ENCODE measurements at places on chromosomes 2 and 18.

- no peak for DNase-seq
Observed at GRCh38 chr18:73940721-73941120, 206.9 kb downstream of the FBXO15 start.

- DNase-seq = peak; percentile 48
Observed at GRCh38 chr18:48675352-48675761, 136.5 kb downstream of the CTIF start.

DNA sequence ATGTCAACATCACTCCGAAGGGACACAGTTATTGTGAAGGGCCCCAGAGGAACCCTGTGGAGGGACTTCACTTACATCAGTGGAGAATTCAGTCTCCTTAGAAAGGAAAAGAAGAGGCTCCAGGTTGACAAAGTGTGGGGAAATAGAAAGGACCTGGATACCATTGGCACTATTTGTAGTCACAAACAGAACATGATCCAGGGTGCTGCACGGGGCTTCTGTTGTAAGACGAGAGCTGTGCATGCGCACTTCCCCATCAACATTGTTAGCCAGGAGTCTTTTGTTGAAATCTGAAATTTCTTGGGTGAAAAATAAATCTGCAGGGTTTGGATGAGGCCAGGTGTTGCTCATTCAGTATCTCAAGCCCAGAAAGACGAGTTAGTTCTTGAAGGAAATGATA is 2.4 kb upstream of the ALPK2 start:
- no peak for DNase-seq

DNA sequence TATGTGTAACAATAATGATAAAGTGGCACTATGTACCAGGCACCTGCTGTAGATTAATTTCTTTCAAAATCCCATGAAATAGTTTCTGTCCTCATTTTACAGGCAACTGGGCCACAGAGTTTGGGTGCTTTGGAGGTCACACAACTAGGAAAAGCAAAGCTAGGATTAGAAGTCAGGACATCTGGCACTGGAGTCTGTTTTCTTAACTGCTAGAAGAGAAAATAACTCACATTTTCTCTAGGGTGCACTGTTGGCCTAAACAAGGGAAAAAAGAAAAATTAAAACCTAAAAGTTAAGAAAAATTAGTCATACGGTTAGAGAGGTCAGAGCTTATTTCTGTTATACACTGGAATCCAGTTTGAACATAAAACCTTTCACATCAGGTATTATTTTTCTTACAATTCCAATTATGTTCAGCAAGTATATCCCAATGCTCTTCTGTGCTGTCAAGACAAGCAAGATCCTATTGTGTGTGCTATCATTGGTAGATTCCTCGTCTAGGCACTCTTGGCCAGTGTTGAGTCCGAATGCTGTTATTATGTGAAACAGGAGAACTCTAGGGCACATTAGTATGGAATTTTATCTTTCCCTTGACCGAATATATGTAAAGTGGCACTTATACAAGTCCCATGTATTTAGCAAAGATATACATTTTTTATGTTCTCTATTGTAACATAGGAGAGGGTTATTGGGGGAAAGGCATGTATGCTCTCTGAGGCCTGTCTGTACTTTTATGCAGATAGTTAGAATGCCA is 1.5 kb upstream of the OSGEPL1 start:
- no peak for DNase-seq

All from activated CD8-positive, alpha-beta memory T cell treated with anti-CD3 and anti-CD28 coated beads for 4 hours (primary cell).